Dermis microvascular lymphatic vessel endothelial cell (primary cell): ENCODE measurements at places on chromosomes 1 and 21.

GRCh38 chr1:25342846-25343245 is 4.7 kb downstream of the TMEM50A start:
- no peak for DNase-seq

GRCh38 chr1:27038020-27038419 is 25.4 kb upstream of the TENT5B start:
- DNase-seq: no peak

DNA sequence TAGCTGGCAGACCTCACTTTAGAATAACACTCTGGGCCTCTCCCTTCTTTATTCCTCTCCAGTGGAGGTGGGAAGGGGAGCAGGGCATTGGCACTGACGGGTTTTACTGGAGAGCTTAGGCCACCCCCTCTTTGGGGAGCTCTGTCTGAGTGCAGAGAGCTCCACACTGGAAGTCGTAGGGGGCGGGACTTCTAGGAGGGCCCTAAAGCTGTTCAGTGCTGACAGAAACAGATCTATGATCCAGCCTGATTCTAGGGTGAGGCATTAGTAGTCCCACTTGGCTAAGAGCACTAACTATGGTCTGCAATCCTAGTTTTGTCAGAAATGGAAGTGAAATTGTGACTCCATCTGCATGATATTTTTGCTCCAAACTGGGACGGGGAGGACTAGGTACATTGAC is 138.7 kb downstream of the MIS18A start:
- no peak for DNase-seq

DNA sequence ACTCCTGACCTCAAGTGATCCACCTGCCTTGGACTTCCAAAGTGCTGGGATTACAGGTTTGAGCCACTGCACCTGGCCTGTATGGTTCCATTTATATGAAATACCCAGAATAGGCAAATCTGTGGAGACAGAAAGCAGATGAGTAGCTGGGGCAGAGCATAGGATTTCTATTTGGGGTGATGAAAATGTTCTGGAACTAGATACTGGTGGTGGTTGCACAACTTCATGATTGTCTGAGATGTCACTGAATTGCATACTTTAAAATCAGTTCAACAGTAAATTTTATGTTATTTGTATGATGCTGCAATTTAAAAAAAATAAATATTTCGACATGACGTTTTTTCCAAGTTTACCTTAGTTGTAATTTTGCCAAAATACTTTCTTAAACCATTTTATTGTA is 23.9 kb downstream of the ITSN1 start:
- no peak for DNase-seq

DNA sequence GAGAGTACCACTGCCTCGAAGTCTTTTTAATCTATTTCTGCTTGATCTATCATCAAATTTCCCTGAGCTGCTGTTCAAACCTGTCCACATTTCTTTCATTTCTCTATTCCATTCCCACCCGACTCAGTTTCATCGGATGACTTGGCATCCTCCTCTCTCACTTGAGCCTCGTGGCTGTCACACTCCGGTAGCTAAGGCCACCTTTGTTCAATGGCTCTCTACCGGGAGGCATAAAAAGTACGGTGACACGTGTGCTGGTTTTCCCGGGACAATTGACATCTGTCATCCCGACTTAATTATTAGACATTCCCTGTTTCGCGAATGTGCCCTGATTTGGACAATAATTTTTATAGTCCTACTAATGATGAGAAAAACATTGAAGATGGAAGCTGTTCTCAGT is 22.6 kb downstream of the MIS18A start:
- no peak for DNase-seq

DNA sequence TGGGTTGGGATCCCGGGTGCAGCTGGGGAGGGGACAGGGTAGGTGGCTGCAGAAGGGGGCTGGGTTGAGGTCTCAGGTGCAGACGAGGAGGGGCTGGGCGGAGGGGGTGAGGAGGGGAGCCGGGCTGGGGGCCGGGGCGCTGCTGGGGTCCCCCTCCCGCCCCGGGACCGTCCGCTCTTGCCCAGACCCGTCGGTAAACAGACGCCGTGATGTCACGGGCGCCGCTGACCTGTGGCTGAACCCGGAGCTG is 22.3 kb downstream of the DHRS3 start:
- DNase-seq: no peak

- no peak for DNase-seq
These were observed 11.2 kb downstream of the CREG1 start for GRCh38 chr1:167542109-167543032.

DNA sequence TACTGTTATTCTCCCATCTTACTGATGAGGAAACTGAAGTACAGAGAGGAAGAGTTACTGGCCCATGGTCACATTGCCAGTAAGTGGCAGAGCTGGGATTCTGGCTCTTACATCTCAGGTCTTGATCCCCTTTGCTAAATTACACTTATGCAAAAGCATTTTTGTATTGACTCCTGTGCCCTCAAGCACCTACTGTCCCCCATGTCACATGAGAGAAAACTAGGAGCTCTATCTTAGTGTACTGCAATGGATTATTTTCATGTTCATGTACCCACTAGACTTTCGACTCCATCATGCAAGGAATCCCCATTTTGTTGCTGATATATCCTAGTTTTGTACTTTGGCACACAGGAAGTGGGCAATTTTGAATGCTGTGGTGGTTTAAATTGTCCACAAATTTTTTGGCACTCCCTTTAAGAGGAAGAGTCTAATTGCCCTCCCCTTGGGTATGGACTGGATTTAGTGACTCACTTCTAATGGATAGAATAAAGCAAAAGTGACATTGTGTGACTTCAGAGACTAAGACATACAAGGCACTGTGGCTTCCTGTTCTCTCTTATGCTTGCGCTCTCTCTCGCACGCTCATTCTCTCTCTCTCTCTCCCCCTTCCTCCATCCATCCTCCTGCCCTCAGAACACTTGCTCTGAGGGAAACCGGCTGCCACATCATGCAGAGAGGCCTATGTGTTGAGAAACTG is 43.5 kb upstream of the JAK1 start:
- DNase-seq: no peak

DNA sequence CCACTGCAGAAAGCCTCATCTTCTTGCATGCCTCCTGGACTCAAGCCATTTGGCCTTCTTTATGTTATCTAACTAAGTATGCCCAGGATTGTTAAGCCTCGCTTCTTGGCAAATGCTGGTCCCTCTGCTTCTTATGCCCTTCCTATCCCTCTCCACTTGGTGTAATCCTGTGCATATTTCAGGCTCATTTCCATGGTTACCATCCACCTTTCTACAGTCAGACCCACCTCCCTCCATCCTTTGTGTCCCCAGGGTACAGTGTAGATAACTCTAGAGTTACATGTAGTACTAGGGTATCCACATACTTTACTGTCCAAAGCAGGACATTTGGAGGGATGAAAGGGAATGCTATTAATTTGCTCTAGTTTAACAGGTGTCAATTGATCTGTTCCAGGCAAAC is 6.5 kb upstream of the RNF19B start:
- DNase-seq: no peak

- no peak for DNase-seq
These were observed 12.9 kb upstream of the HIVEP3 start for GRCh38 chr1:41931578-41931977.

DNA sequence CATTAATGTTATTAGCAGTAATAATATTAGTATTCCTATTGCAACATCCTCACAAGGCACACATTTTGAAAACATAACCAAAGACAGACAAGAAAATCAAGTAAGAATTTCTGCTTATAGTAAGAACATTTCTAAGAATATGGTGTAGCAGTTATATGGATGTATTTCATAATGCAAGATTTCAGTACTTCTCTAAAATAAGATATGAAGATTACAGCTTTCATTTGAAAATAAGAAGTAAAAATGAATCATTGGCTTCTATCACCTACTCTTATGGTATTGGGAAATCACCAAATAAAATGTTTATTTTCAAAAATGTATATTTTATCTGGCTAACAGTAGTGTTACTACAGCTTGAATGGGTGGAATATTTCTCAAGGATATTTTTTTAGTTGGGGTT is 103.8 kb upstream of the USP25 start:
- no peak for DNase-seq

GRCh38 chr1:204672482-204673121 is 12.9 kb downstream of the LRRN2 start:
- DNase-seq: no peak

GRCh38 chr1:17023102-17023501 is 11.4 kb upstream of the ATP13A2 start:
- DNase-seq: no peak

GRCh38 chr21:28334407-28334806 is 658.3 kb downstream of the LTN1 start:
- no peak for DNase-seq

GRCh38 chr1:168335500-168335899 is 54.8 kb downstream of the TBX19 start:
- DNase-seq: no peak

- no peak for DNase-seq
These were observed 2.1 kb downstream of the SAMD11 start for GRCh38 chr1:925561-926421.

- no peak for DNase-seq
These were observed 24.7 kb upstream of the IGSF5 start for GRCh38 chr21:39720126-39720778.

GRCh38 chr21:29449306-29449950 is 150.7 kb downstream of the BACH1 start:
- DNase-seq: peak; percentile 47

DNA sequence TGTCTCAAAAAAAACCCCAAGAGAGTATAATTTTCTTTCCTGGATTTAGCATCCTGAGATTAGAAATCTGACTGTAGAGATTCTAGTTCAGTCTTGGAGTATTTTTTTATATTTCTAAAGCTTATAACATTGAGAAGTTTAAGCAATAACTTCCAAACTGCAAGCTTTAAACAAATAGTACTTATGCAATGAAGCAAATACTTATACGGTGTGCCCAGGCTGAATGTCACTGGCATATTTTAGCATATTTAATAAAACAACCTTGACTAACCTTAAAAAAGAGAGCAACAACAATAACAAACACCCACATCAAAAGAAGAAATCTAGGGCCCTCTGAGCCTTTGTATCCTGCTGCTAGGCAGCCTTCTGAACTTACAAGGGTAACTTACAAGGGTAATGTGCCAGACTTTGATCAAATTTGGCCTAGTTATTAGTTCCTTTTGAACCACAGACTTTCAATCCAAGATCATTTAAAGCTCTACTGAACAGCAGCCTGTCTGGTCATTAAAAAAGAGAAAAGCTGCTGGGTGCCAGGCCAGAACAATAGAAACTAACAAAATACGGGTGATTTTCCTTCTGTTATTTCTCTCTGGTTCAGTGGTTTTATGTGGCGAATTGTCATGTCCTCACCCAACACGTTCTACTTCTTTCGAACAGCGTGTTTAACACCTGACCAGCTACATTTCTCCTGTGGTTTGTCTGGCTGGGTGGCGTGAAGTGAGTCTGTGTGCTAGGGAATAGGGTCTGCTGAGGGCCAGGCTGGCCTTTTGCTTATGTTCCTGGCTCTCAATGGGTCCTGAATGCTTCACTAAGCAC is 16.2 kb downstream of the MTOR start:
- no peak for DNase-seq

- DNase-seq: no peak
These were observed 206.9 kb upstream of the FMN2 start for GRCh38 chr1:239884796-239885195.

- no peak for DNase-seq
These were observed 434.4 kb downstream of the PTPRU start for GRCh38 chr1:29670752-29671151.

- no peak for DNase-seq
These were observed 51.8 kb downstream of the MT1HL1 start for GRCh38 chr1:236952246-236953003.

- no peak for DNase-seq
These were observed 67.5 kb downstream of the CCDC185 start for GRCh38 chr1:223460566-223461189.

DNA sequence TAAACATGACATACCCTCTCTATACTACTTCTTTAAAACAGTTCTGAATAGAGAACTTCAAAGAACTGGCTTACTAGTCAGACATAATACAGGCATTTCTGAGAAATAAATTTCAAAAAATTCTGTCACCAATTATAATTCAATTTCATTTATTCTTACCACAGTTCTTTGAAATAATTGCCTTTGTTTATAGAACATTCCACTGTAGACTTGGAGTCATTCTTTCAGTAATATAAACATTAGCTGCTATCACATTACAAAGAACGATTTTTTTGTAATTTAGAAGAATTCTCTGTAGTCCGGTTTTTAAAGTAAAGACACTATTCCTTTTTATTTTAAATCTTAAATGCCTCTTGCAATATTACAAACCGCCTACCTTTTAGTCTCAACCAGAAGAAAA is 146.4 kb upstream of the COL11A1 start:
- DNase-seq: no peak

- no peak for DNase-seq
These were observed 1.9 kb downstream of the RNF11 start for GRCh38 chr1:51238034-51238403.

GRCh38 chr1:155064832-155065429 is 1.4 kb downstream of the EFNA4 start:
- DNase-seq: no peak

DNA sequence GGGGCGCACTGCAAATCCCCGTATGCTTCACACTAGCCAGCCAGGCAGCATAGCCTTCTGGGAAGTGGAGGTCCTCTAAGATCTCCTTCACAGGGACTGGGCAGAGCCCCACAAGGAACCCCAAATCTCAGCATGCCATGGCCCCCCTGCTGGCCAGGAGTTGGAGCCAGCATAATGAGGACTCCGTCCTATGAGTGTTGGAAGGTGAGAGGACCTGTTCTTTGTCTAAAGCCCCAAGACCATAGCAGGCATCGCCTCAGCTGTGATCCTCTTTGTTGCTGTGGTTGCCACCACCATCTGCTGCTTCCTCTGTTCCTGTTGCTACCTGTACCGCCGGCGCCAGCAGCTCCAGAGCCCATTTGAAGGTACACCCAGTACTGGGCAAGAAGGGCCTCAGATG is 1.5 kb downstream of the SHISA4 start:
- DNase-seq: no peak

DNA sequence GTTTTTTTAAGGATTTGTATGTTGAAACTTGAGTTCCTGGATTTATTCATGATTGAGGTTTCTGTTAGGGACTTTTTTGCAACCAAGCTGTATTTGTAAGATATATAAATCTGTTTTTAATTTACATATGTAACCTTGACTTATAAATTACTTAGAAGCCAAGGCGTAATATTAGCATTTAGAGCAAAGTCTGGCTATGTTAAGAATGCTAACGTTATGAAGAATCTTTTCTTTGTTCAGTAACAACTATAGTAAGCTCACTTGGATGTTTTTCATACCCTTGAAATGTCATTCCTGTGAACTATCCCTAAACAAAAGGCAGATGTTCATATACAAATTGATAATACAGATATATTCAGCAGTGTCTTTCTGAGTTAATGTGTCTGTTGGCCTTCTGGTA is 155.3 kb downstream of the MAGI3 start:
- DNase-seq: no peak

GRCh38 chr1:180907313-180908055 is 5.2 kb upstream of the KIAA1614 start:
- DNase-seq: no peak
